T-helper 17 cell (primary cell): ENCODE measurements at places on chromosomes 12 and 14. TPM values are rescaled to one million over a fixed set of nuclear protein-coding genes. Genes with fewer than 3 reads are reported as not detected.

TMPRSS12 gene
- not detected for total RNA-seq

C1QL4 gene
- not detected for total RNA-seq

FAM90A1 gene
- 0.65 TPM for total RNA-seq

ANKRD33 gene
- not detected for total RNA-seq

MMAB gene
- total RNA-seq = 12.1 TPM

ERP29 gene
- total RNA-seq = 124 TPM

CLEC2A gene
- not detected for total RNA-seq

CLBA1 gene
- total RNA-seq = 1.6 TPM

KCNC2 gene
- not detected for total RNA-seq

OS9 gene
- 142 TPM for total RNA-seq

ACYP1 gene
- total RNA-seq = 16.1 TPM

SPX gene
- not detected for total RNA-seq

SSPN gene
- total RNA-seq = 1.7 TPM

SYT1 gene
- total RNA-seq = not detected

NOVA1 gene
- not detected for total RNA-seq
